ENCODE measurements at places on chromosomes 7 and 10. TPM values are rescaled to one million over a fixed set of nuclear protein-coding genes. Genes with fewer than 3 reads are reported as not detected.

- DNase-seq, result no peak
Observed at GRCh38 chr10:82982110-82982608, 1107.2 kb downstream of the NRG3 start.

- no peak for DNase-seq
Observed at GRCh38 chr10:34731885-34732701, 83.0 kb downstream of the PARD3 start.

DNA sequence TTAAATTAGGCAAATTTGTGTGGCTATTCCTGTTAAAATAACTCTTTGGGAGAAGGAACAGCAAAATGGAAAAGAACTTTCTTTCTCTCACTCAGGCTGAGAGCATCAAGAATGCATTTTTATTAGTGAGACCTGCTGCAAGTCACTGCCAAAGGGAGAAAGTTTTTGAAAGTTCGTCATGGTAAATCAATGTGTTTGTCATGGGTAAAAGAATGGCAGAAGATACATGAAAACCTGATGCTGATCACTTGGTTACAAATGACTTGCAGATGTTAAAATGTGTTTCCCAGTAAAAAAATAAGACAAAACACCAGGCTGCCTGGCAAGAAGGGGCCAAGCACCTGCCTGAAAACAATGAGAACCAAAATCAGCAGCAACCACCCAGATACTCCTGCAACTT, 484.7 kb upstream of the NRP1 start:
- no peak for DNase-seq

DNA sequence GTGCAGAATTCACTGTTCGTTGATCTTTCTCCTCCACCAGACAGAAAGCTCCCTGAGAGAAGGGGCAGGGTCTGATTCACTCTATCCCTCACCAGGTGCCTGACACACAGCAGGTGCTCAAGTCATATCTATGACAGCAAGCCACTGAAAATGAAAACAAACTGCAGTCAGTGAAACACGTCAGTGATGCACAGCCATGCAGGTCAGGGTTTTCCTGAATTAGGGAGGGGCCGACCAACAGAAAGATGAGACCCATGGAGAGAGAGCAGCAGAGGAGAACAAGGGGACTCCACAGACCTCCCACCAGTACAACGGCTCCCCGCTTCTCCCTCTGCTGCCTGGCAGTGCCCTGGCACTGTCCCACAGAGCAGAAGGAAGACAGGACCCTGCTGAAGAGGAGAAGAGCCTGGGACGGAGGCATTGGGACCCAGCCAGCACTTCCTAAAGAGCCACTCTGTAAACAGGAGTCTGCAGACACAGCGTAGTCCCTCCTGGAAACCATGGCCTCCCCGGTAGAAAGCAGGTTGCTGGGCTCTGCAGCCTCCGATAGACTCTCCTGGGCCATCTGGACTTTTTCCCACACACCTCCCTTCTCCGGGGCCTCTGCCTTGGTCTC, 50.3 kb downstream of the FAM53B start:
- no peak for DNase-seq

GRCh38 chr10:78742730-78743615, 325.8 kb upstream of the ZMIZ1 start:
- no peak for DNase-seq

DNA sequence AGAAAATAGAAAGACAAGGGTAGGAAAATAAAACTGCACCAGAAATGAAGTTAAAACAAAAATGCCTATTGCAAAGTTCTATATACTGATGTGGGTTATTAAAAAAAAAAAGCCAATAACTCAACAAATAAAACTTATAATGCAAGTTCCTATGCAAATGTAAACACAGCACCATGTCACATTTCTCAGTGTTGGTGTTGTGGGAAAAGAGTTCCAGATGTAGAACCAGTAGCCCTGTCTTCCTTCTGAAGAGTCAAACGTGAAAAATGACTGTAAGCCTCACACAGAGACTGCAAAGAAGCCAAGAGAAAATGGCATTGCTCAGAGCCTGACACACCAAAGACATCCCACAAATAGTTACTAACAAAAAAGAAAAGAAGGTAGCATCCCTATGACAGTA, 10.1 kb downstream of the PON2 start:
- DNase-seq, result no peak

GRCh38 chr10:127952918-127953317, 46.0 kb downstream of the PTPRE start:
- DNase-seq, result no peak

- no peak for DNase-seq
Observed at GRCh38 chr10:26593896-26594295, 103.6 kb upstream of the PDSS1 start.

DNA sequence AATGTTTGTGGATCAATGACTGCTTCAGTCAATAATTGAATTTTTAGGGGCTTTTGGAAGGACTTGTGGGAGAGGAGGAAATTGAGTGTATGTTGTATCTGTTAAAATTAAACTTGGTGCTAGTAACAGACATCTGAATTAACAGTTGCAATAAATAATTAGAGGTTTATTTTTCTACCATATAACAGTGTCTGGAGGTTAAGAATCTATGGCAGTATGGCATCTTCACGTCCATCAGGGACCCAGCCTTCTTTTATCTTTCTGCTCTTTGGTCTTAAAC, 72.8 kb upstream of the HABP2 start:
- DNase-seq, result no peak

DNA sequence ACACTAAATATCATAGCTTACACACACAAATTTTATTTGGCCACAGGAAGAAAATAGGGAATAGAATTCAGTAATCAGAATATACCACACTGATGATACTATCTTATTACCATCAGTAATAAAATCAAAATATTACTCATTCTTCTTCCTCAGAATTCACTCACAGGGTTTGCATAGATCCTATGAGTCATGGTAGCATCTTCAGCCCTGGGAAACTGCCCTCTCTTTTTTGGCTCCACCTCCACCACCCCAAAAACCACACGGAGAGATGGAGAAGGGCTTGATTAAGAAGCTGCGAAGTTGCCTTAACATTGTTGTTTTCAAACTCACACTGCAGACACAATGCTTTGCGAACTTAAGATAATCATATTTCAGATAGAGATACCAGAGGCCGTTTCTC, 154.1 kb upstream of the AHR start:
- DNase-seq, result no peak

Gene THNSL1
- 16.8 TPM for polyA plus RNA-seq

Gene NSMCE4A
- polyA plus RNA-seq, result 67.9 TPM

DNA sequence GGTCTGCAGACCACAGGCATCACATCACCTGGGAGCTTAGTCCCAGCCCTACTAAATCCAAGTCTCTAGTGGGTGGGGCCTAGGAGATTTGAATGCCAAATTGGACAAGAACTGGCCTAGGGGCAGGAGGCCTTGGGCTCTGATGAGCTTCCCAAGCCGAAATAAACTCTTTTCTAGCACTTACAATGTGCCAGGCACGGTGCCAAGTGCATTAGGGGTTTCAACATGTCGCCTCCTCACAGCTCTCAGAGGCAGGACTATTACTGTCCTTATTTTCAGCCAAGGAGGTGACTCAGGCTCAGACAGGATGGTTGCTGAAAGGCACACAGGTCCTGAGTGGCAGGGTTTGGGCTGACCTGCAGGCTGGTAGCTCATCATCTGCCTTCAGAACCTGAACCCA, 9.2 kb upstream of the CPA1 start:
- DNase-seq, result no peak

- DNase-seq, result no peak
Observed at GRCh38 chr10:113780681-113781250, 29.3 kb downstream of the PLEKHS1 start.

Gene CPEB3
- polyA plus RNA-seq, result 3.3 TPM

- DNase-seq, result no peak
Observed at GRCh38 chr10:46285966-46286620, 704 bp upstream of the ANTXRL start.

GRCh38 chr7:17147409-17147808, 151.0 kb upstream of the AHR start:
- DNase-seq, result no peak

Gene LIPM
- 0.13 TPM for polyA plus RNA-seq

Gene VWA2
- polyA plus RNA-seq, result 2.0 TPM

- DNase-seq, result no peak
Observed at GRCh38 chr10:99874341-99875085, 92.1 kb downstream of the ABCC2 start.

GRCh38 chr10:63537536-63537935, 16.3 kb downstream of the REEP3 start:
- no peak for DNase-seq

DNA sequence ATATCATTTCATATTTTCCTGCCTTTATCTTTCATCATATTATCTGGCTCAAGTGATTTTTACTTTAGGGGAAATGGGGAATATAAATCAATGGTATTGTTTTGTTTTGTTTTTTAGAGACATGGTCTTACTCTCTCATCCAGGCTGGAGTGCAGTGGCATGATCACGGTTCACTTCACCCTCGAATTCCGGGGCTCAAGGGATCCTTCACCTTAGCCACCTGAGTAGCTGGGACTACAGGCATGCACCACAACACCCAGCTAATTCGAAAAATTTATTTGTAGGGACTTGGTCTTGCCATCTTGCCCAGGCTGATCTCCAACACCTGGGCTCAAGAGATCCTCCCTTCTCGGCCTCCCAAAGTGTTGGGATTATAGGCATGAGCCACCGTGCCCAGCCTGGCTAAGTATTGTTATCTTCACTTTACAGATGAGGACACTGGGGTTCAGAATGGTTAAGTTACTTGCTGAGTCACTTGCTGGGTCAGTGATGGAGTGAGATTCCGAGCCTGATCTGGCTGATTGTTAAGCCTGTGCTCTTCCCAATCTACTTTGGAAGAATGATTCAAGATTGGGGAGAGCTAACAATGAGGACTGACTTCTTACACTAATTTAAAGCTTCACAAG, 3.7 kb upstream of the SLC16A9 start:
- DNase-seq, result no peak

Gene ARHGAP22
- 1.7 TPM for polyA plus RNA-seq

Gene PCDH15
- 9.8 TPM for polyA plus RNA-seq

- no peak for DNase-seq
Observed at GRCh38 chr7:65239324-65239706, 134.3 kb upstream of the ZNF92 start.

DNA sequence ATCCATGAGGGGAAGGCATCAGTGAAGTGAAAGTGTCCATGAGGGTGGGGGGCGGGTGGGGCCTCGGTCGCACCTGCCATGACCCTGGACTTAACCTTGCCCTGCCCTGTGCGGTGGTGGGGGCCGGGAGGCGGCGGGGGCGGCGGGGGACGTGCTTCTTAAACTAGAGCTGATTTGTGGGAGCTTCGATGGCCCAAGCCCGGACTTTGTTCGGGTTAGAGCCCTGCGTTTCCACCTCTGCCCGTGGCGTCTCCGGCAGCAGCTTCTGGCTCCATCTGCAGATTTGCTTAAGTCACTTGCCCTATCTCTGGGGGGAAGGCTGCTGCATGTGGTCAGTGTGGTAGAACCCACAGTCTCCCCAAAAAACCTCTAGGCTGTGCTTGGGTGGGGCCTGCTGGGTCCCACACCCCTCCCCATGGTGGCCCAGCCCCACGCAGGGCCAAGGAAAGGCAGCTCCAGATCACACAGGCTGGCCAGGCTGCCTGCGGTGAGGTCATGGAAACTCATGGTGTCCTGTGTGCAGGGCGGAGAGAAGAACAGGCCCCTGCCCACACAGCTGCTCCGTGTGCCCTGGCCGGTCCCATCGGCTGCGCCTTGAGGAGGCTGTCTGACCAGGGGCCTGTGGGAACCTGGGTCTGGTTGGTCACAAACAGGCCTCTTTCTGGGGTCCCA, 93.2 kb downstream of the INPP5A start:
- no peak for DNase-seq

Gene AGFG2
- 16.7 TPM for polyA plus RNA-seq

DNA sequence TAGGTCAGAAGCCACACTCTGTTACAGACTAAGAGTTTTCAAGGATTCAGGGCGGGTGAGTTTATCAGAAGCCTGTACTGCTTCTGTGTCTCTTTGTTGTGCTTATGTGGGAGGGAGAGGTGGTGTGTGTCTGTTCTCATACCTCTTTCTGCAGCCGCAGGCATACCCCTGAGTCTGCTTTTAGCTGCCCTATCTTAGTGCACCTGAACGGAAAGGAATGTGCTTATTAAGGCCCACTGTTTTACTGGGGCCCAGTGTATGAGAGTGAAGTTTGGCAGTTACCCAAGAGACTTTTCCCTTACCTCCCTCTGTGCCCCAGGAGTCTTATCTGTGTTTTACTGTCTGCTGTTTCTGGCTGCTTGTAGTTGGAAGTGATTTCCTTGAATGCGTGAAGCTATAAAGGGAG, 104.3 kb downstream of the TYW1 start:
- no peak for DNase-seq

DNA sequence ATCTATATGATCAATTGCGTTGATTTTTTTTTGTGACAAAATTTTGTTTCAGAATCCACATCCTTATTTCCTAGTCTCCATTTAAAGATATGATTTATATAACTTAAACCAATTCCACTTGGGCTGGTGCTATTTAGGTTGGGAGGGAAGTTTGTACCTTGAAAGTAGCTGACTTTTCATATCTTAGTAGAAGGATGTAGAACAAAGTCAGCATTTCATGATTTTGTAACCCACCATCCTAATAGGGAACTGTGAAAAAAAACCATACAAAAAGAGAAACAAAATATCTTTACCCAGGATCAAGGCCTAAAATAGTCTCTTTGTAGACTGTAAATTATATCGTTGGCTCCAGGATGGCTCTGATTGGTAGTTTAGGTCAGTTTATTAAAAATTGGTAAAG, 8.3 kb downstream of the HECTD2 start:
- no peak for DNase-seq

GRCh38 chr7:23410446-23411183, 59.7 kb downstream of the IGF2BP3 start:
- DNase-seq, result no peak

Gene GHRHR
- 0.41 TPM for polyA plus RNA-seq

DNA sequence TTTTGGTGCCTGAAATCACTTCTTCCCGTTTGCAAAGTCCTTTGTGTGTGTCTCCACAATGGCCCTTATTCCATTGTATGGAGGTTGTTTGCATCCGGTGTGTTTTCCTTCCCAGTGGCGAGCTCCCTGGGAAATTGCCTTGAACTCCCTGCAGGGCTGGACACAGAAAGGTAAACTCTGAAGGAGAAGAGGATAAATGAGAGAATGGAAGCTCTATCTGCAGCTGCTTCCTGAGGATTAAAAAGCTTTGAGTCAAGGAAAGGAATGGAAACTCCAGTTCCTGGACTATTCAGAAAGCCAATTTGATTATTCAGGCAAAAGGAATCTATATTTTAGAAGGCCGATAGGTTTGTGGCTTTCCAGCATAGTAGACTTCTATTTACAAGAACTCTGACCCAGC, 4.4 kb upstream of the GRK5 start:
- DNase-seq, result no peak

DNA sequence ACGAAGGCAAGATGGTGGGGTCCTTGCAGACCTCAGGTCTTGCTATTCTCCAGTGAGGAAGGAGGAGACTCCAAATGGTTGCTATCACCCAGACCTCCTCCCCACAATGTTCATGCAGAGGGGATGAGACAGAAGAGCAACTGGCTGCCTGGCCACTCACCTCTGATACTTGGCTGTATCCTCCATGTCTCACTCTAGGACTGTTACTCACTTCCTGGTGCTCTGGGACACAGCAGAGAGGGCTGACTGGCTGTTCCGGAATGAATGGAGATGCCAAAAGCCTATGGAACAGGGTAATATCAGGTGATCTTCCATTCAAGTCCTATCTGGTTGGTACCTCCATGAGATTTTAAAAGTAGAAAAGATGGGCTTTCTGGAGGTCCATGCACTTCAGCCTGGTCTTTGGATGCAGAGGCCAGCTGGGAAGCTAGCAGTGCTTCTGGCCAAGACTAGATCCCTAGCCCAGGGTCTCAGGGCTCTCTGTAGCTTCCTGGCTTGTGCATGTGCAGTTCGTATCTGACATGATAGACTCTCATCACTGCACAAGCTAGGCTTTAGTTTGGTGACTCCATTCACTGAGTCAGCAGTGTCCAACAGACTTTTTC, 27.0 kb upstream of the ABI1 start:
- DNase-seq, result no peak

GRCh38 chr10:122657729-122658128, 41.9 kb downstream of the C10orf120 start:
- DNase-seq, result no peak
